ENCODE measurements at places on chromosomes 6 and 20.

DNA sequence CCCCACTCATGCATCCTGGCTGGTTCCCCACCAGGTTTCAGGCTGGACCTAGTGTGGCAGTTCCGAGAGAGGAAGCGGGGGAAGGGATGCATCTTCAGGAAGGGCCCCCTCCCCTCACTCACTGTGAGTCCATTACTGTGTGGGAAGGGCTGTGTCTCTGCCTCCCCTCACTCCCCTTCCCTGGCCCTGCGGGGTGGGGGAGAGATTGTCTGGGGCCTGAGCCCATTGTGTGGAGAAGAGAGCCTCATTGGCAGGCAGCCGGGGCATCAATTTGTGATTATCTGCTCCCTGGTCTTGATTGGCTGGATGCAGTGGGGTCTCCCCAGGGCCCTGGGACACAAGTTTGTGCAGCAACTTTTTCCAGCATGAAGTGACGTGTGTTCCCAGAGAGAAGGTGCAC, 4.1 kb upstream of the MYT1 start:
- DNase-seq: no peak

DNA sequence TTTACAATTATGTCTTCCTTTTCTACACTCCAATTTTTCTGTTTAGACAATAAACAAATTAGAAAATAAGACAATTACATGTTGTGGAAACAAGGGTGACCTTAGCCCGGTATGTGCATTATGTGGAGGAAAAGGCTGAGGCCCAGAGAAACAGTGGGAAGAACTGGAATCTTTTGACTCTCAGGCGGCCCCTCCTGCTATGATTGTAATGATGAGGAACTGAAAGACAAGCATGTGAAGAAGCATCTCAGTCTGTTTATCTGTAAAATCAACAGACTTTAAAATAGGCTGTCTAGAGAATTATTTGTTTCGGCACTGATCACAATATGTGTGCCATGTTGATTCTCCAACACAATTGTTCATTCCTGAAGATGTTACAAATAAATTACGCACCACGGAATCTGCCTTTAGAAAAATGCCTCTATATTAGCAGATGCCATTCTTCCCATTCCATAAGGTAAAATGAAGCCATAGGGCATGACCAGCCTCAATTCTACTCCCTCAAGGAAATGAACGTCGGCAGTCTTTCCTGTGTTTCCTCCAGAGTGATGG, 1201.6 kb upstream of the CITED2 start:
- no peak for DNase-seq

DNA sequence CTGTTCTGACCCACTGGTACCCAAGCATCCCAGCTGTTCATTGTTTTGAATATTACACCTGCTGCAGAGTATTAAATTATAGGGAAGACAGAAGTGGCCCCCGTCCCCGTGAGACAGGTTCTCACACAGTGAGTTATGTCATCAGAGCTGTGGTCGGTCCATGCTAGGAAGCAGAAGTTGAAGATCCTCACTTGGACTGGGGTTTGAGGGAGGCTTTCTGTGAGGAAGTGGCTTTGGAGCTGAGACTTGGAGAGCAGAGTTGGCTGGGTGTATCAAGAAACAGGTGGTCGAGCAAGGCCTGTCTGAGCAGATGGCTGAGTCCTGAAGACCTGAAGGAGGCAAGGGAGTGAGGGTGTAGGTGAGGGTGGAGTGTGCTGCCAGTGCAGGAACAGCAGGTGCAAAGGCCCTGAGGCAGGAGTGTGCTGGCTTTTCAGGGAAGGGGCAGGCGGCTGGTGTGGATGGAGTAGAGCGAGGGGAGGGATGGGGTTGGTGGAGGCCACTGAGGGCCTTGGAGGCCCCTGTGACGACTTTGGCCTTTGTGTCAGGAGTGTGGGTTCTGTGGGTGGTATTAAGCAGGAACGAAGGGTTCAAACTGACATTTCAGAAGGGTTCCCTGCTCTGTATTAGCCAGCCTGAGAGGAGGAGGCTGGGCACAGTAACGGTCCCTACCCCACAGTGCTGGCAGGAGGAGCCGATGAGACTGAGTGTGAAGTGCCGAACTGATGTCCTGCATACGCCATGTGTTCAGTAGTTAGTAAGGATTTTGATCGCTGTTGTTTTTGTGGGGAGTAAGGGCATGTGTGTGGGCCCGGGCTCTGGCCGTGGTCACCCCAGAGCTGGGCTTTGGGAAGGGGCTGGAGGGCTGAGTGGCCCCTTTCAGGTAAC, 11.8 kb downstream of the SRC start:
- DNase-seq: no peak

DNA sequence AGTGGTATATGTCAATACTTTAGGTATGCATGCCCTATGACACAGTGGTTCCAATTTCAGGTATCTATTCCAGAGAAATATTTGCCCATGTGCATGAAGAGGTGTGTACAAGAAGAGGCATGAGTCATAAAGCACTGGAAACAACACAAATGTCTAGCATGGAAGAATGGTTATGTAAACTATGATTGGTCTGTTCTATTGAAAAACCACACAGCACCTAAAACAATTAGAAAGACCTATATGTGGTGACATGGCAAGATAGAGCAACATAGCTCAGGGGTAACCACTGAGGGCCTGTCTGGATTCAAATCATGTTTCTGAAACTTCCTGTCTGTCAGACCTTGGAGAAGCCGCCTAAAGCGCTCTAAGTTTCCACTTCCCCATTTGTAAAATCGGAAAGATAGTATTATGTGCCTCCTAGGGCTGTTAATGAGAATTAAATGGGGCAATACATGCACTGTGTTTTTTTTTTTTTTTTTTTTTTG, 76.0 kb upstream of the SHLD1 start:
- DNase-seq: no peak

DNA sequence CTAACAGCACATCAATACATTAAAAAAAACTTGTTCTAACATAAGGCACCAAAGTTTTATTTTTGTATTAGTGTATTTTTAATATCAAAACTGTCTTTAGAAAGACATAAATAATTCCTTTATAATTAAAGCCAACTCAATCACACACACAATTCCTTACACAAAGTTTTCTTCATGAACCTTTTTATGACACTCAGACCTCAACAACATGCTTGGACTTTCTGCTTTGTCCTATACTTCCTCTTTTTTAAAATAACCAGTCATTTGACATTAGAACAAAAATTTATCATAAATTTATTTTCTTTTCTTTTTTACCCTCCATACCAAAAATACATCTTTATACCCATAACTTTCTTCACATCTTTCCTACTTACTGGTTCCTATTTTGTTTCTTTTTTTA, 292.0 kb upstream of the ARID1B start:
- no peak for DNase-seq

Data from right kidney (tissue), 9 donors.